Fibroblast of lung (primary cell): ENCODE measurements at places on chromosomes 3 and 15. TPM values are rescaled to one million over a fixed set of nuclear protein-coding genes. Genes with fewer than 3 reads are reported as not detected.
A peak's percentile ranks its signal among the peaks of the same experiment; 100 is the strongest.

DNA sequence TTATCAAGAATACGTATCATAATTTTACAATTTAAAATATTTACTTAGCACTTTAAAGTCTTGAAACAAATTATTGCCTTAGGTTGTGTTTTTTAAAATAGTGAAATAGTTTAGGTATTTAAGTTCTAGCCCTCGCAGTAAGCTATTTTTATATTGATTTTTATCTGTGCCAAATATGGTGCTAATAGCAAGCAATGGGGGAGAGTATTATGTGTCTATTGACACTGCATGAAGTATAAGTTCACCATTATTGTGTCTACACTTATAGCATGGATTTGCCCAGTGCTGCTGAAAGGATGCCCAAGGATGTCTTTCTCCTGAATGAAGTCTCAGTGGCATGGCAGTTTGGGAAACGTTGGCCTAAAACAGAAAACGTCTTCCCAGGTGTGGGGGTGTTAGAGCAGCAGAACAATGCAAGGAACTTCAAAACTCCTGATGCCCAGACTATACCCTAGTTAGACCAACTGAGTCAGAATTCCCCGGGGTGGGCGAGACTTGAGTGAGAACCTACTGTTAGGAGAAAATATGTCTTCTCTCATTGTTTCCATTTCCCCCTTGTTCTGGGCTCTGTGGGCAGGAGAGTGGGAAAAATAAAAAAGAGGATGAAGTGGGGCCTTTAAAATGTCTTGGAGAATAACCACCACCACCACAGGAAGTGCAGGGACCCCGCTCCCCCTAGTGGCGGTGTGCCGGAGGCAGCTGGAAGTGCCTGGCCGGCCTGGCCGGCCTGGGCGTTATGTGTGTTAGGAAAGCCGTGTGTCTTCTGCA lies 104.2 kb upstream of the SLC7A14 start:
- peak; percentile 40 for DNase-seq

DNA sequence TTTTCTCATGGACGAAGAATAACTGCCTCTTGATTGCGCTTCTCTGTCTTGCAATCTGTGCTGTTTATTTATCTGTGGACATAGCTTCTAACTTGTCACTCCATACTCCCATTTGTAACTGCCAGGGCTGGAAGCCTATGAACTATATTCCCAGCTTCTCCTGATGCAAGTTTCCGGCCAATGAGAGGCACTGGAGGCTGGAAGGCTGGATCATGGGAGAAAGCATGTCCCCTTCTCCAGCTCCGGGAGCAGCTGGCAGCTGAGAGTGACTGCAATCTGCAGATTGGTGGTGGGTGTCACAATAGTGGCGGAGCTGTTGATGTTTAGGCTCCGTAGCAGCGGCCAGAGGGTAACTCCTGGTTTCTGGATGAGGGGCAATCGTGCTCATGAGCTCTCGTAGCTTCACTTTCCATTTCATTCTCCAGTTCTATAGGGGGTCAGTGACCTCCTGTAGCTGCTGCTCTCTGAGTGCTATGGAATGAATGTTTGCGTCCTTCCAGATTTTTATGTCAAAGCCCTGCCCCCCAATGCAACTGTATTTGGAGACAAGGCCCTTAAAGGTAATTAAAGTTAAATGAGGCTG lies 35.7 kb upstream of the PCSK6 start:
- DNase-seq, result no peak

DNA sequence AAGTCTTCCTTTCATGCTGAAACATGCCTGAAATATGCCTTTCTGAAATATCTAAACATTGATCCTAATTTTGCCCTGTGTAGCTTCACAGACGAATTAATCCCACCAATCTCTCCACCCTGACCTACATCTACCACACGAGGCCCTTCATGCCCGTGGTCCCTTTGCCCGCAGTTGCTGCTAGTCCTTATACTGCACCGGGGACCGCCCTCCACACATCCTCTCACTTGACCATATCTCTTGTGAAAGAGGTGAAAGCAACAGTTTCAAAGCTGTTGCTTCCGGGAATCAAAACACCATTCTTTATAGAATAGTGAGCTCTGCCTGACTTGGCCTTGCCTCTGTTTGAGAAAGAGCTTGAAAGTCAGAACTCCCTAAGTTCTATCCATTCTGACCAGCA lies 499.5 kb downstream of the NTRK3 start:
- DNase-seq, result no peak

Gene TLR9
- not detected in 2 replicates for polyA plus RNA-seq

DNA sequence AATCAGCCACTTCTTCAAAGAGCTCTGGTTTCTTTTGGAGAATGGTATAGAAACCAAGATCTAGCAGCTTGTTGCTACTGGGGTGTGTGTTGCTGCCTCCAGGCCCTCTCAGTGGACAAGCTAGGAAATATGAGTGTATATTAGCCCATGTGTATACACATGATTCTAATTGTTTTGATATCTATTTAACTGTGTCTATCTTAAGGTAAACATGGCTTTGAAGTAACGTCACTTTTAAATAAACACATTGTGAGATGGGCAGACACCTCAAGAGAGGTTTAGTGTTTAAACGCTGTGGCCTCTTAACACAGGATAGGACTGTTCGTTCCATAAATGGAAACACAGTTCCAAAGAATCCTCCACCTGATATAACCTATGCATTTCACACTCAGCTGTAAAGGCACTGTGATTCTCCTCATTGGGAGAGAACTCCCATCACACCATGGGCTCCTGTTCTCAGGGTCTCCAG lies 87.0 kb downstream of the GMPS start:
- no peak for DNase-seq

- no peak for DNase-seq
Observed at GRCh38 chr3:95265129-95265528, 1202.3 kb downstream of the NSUN3 start.

- no peak for DNase-seq
Observed at GRCh38 chr3:170634663-170635384, 48.9 kb upstream of the SLC7A14 start.
